ENCODE measurements at places on chromosomes 5 and 9.

- DNase-seq = no peak
Observed at GRCh38 chr5:15007646-15008045, 136.1 kb upstream of the ANKH start.

GRCh38 chr9:112905084-112905483 is 14.4 kb upstream of the SLC46A2 start:
- no peak for DNase-seq

DNA sequence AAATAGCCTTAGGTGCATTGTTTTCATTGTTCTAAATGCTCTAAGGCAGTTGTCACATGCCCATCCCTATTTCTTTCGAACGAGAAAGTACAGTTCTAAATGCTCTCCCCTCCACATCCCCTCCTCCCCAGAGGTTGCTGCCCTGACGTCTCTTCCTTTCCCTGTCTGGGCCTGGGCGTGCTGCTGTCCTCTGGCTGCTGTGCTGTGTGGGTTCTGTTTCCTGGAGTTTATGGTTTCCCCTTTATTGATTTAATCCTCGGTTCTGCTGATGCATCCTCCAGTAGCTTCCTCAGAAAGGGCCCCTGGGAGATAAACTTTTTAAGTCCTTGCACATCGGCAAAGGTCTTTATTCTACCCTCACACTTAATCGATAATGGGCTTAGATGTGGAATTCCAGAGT is 48.8 kb downstream of the MVB12B start:
- peak; percentile 45 for DNase-seq

- DNase-seq = no peak
Observed at GRCh38 chr5:139636207-139636792, 11.8 kb upstream of the CXXC5 start.

- no peak for DNase-seq
Observed at GRCh38 chr9:105244734-105245028, 230 bp downstream of the SLC44A1 start.

GRCh38 chr9:88174324-88174723 is 36.0 kb upstream of the SPATA31C2 start:
- DNase-seq = peak; percentile 28

DNA sequence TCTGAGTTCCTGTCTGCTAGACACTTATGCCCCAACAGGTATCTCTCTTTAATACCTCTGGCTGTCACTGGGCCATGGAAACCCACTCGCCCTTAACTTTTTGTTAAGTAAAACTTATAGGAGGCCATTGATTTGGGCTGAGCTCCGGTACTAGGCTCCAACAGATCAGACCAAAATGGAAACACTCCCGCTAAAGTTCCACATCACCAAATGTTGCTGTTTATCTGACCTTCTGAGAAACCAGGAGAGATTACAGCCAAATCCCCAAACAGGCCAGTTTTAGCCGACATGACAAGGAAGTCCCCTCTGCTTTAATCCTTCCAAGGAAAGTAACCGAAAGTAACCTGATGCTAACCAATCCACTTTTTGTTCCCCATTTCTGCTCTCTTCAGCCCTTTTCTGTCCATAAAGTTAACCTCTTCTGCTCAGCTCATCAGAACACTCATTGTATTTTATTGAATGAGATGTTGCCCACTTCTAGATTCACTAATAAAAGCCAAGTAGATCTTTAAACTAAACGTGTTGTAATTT is 115.2 kb upstream of the LHFPL2 start:
- no peak for DNase-seq

DNA sequence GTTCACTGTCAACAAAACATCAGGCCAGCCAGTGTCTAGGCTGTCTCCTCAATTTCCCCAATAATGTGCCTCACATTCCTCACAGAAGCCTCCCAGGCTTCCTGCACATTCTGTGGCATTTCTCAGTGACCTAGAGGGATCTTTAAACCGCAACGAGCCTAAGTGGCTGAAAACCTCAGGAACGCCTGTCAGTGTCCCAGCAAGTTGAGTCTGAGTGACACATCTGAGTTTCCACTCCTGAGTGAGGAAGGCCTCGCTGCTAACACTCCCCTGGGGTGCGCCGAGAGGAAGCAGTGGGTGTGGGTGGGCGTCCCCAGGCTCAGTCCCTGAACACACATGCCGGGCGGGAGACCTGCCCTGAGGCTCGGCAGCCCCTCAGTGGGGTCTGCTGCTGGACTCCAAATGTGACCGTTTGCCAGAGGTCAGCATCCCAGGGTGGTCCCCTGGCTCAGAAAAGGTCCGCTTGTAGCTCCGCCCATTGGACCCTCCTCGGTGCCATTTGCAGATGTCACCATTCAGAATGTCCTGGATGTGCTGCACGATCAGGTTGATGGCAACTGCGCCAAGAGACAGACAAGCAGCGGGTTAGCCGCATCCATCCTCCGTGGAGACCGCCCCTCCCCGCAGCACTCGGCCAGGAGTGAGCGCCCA is 6.3 kb downstream of the UCK1 start:
- no peak for DNase-seq

DNA sequence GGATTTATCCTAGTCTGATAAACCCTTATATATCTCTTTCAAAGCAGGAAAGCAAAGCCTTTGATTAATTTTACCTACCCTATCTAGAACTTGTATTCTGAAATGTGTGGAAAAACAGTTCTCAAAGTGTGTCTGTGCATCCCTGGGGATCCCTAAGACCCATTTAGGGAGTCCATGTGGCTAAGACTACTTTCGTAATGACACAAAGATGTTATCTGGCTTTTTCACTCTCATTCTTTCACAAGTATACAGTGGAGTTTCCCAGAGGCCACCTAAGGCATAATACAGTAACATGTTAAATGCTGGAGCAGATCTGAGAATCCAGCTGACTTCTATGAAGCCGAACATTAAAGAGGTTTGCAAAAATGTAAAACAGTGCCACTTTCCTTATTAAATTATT is 54.3 kb upstream of the TNFSF15 start:
- no peak for DNase-seq

DNA sequence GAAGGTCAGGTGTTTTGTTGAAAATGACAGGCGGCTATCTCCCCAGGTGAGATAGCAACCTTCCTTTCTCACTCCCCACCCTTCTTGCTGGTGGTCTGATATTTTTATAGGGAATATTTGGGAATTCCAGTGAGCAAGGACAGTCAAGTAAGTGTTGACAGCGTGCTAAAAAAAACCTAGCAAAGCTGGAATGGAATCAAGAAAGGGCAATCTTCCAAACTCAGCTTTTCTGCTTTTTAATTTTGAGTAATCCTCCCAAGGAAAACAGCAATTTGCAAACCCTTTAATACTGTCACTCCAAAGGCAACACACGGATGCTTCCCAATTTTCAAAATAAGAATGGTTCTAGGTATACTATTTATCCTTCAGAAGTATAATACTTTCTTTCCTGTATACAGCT is 143.7 kb upstream of the PCA3 start:
- DNase-seq = no peak

- no peak for DNase-seq
Observed at GRCh38 chr5:56094579-56095361, 100.0 kb upstream of the IL6ST start.

GRCh38 chr5:151464101-151464500 is 16.7 kb downstream of the SLC36A1 start:
- DNase-seq = no peak

DNA sequence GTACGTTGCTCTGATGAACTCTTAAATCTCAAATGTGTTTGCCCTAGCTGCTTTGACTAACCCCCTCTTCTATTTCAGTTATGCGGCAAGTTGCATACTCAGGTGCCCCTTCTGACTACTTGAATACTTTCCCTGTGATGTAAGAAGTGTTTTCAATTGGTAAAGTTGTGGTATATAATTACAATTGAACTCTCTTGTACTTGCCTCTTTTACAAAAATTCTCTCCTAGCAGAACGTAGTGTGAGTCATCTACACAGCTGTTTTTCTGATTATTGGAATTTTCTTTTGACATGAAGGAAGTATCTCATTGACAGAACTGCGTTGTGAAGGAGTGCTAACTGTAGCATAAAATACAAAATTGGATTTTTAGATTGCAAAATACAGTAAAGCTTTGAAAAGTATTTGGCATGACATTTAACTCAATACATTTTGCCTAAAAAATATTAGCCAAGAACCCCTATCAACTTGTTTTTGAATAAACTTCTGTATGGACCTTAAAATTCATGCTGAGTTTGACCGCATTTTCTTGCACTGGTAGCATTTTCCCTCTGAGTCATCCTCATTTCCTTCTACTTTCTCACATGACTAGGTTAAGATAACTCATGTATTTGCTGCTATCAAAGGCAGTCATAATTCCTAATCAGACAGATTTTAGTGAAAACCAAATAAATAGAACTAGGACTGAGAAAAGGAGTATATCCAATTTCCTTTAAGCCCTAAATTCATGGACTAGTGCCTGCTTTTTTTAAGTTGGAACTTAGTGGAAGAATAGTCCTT is 6.3 kb downstream of the CRHBP start:
- no peak for DNase-seq

DNA sequence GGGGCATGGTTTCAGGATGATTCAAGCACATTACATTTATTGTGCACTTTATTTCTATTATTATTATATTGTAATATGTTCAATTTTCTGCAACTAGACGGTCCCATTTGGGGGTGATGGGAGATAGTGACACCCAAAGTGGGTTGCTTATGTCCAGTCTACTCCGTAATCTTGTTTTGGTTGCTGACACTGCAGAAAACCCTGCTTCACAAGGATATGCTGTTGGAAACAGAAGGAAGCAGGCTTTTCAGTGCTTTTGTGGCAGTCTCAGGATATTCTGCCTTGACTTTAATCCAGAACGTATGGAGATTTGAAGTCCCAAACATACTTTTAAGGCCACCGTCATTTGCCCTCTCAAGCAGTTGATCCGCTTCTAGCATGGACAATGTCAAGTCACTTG is 47.5 kb upstream of the LARP1 start:
- no peak for DNase-seq

GRCh38 chr9:85115473-85115872 is 445.9 kb downstream of the NTRK2 start:
- DNase-seq = no peak

- DNase-seq = peak; percentile 61
Observed at GRCh38 chr5:150562832-150563231, 54.9 kb downstream of the NDST1 start.

GRCh38 chr5:171424726-171425125 is 5.3 kb downstream of the FGF18 start:
- no peak for DNase-seq

DNA sequence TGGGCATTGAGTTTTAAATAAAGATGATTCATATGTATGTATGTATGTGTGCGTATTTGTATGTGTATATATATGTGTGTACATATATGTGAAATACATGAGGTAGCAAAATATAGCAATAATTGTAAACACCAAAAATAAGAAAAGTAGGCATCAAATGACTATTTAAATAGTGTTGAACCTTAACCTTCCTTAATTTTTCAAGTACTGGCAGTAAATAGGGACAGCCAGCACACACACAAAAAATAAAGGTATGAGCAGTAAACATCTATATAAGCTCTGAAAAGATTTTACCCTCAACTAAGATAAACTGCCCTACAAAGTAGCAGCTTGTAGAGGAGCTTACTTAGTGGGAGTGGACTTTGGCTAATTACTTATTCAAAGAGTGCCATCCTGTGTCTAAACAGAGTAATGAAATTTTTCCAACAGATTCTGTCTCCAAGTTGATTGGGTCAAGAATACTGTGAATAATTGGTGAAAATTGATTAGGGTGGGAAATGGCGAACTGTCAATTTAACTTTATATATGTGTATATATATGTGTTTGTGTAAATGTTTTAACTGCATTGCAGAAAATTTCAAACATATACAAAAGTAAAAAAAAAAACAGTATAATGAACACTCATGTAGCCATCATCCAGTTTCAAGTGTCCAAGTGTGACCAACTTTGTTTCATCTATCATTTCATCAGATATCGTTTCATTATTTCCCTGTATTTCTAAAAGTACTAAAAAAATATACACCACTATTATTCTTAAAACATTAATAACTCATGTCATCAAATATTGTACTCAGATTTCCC is 2.0 kb upstream of the ADAMTS6 start:
- no peak for DNase-seq

GRCh38 chr5:157347301-157348048 is 81.6 kb downstream of the CYFIP2 start:
- no peak for DNase-seq

GRCh38 chr5:6003040-6003825 is 375.1 kb downstream of the MED10 start:
- no peak for DNase-seq

GRCh38 chr9:27675354-27675753 is 102.1 kb upstream of the C9orf72 start:
- DNase-seq = no peak

DNA sequence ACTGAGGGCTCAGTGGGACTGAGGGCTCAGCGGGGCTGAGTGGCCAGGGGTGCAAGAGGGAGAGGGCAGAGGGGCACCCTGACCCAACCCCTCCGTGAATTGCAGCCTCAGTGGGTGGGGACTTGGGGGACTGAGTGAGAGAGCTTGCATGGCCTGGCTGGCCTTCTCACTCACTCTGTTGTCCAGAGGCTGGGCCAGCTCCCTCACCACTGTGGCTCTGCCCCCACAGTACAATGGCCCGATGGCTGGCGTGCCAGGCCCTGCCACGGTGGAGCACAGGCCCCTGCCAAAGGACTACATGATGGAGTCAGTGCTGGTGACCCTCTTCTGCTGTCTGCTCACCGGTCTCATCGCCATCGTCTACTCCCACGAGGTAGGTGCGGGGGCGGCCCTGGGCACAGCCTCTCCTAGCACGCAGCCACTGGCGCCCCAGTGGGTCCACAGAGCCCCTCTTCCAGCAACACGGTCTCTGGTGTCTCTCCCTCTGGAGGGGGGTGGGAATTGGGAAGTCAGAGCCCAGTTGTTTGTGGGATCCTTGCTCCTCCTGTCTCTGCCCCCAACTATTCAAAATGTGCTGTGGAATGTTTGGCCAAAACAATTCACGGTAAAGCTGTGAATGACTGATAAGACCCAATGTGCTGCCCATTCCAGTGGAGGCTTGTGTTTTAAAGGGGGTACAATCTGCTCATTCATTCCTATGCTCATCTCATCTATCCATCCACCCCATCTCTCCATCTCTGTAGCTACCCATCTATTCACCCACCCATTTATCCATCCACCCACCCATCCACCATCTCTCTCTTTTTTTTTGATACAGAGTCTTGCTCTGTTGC is 10.7 kb downstream of the PRRT1B start:
- DNase-seq = no peak
